ENCODE measurements at places on chromosomes 4 and X.

DNA sequence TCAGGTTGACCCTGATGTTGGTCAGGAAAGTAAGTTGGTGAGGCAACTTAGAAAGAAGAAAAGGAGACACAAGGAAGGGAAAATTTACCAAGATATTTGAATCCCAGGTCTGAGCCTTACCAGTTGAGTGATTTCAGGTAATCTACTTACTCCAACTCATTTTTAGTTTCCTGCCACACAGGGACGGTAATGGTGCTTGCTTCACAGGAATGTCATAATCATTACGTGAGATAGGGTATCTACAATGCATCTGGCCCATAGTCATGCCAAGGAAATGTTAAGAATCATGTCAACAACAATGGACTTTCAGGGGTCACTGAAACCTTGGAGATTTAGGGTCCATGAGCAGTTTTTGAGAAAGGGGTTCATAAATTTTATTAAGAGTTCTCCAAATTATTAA, 195.4 kb upstream of the HHIP start:
- no peak for DNase-seq

- no peak for DNase-seq
Measured at GRCh38 chrX:40773809-40774208, 38.5 kb upstream of the MED14 start.

DNA sequence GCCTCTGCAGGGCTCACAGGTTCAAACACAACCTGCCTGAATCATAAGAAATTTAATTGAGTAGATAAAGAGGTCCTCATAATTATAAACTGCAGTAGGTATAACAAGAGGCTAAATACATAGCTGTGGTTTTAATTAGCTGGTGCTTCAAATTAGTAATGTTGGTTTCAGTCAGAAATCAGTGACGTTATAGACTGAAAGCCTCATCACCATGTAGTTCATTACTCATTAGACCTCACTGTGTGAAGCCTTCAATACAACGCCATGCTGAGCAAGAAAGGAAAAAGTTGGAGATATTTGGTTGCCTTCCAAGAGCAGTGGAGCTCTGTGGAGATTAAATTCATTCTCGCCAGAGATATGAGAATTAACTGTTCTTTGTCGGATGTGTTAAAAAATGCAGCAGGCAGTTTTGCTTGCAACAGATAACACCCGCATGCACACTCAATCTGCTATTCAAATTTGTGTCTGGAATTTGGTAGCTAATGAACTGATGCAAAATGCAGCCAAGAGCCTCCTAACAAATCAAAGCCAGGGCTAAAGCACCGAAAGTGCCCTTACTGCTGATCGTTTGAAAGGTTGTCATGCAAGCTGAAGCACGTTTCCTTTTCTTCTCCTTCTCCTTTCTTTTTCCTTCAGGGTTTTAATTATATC, 148.9 kb downstream of the AFF2 start:
- DNase-seq = no peak

DNA sequence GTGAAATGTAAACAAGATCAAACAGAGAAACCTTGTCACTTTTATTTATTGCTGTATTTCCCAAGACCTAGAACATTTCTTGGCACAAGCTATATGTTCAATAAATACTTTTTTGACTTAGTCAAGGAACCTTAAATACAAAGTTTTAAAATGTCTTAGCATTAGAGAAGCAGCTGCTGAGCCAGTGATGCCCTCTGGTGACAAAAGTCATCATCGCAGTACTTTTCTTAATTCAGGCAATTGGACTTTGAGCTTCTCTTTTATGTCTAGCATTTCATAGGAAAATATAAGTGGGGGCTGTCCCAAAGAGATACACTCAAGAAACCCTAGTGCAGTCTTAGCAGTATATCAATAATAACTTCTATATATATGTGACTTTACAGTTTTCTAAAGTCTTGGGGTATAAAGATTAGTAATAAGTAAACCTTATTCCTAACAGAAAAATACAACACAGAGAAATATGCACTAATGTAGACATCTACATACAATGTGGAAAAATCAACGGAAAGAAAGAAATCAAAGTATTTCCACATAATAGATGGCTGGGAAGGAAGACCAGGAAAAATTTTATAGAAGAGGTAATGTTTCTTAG, 118.4 kb downstream of the DTHD1 start:
- peak; percentile 55 for DNase-seq

DNA sequence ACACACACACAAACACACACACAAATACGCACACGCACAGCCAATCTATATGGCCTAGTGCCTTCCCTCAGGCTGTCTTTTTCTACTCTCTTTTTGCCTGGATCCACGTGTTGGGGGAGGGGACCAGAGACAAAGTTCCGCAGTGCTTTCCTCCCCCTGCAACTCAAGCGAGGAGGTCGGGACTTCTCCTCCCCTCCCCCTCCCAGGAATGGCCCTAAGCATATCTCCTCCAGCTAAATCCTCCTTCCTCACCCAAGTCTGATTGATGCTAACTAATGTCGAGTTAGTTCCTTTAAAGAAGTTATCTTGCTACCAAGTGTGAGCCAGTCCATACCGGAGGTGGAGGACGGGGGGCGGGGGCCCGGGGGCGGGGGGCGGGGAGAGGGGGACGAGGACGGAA, 141.2 kb upstream of the ZIC3 start:
- DNase-seq = no peak

- no peak for DNase-seq
Measured at GRCh38 chr4:13092702-13093101, 391.4 kb downstream of the RAB28 start.

DNA sequence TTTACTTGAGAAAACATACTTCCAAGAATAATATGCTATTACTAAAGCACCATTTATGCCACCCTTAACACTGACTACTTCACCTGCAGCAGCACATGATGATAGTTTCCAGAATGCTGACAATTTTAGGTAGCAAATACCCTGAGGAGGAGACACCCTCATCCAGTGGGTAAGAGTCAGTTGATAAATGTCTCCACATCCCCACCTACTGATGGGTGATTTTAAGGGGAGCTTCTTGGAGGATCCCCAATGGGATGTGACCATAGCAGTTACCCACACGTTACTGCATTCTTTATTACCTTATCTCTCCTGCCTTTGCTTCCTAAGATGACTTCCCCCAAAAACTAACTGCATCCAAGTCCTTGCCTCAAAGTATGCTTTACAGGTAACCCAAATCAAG, 131.2 kb upstream of the SMARCAD1 start:
- DNase-seq = peak; percentile 14

- DNase-seq = no peak
Measured at GRCh38 chr4:183349673-183350072, 27.4 kb upstream of the CLDN24 start.

DNA sequence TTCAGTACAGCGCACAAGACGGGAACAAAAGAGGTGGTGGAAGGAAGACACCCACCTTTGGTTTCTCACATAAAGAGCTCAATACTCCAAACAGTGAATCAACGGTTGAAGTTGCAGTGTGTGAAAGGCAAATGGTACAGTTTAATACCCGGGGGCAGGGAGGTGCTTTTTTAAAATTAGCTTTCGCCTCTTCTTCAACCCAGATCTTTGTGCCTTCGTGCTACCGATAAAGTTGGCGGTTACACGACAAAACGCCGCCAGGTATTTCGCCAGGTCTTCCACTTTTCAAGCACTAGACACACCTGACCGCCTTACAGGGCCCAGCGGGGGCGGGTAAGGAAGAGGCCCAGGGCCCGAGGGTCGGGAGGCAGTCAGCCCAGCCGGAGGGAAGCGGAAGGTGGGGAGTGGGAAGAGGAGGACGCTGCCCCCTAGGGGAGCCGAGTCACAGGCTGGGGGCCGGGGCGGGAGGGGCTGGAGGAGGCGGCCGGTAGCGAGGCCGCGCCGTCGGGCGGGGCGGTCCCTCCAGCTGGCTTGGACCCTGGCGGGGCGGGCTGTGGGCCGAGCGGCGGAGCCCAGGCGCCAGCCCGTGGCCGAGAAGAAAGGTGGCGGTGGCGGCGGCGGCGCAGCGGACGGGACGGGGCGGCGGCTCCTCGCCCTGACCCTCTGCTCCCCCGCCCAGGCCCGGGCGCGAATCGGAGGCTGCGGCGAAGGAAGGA, 16.0 kb downstream of the UTP3 start:
- DNase-seq = peak; percentile 76

- DNase-seq = no peak
Measured at GRCh38 chr4:26218677-26219605, 101.9 kb upstream of the RBPJ start.

DNA sequence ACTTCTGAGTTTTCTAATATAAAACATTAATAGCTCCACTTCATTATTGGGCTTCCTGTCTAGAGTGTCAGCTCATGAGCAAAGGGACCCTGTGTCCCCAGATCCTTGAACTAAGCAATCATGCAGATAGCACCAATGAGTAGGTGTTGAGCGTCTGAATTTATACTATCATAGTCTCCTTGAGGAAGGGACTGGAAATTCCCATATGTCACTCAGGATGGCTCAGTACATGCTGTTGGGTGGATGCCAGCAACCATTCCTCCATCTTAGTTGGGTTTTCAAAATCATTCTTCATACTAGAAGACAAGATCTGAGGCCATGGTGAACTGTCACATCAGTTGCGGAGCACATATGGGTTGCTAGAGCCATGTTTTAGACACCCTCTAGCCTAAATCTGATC, 27.7 kb downstream of the CD99 start:
- no peak for DNase-seq

GRCh38 chrX:48972220-48973164, 848 bp upstream of the KCND1 start:
- peak; percentile 58 for DNase-seq

- DNase-seq = no peak
Measured at GRCh38 chr4:41297832-41298231, 41.1 kb downstream of the UCHL1 start.

DNA sequence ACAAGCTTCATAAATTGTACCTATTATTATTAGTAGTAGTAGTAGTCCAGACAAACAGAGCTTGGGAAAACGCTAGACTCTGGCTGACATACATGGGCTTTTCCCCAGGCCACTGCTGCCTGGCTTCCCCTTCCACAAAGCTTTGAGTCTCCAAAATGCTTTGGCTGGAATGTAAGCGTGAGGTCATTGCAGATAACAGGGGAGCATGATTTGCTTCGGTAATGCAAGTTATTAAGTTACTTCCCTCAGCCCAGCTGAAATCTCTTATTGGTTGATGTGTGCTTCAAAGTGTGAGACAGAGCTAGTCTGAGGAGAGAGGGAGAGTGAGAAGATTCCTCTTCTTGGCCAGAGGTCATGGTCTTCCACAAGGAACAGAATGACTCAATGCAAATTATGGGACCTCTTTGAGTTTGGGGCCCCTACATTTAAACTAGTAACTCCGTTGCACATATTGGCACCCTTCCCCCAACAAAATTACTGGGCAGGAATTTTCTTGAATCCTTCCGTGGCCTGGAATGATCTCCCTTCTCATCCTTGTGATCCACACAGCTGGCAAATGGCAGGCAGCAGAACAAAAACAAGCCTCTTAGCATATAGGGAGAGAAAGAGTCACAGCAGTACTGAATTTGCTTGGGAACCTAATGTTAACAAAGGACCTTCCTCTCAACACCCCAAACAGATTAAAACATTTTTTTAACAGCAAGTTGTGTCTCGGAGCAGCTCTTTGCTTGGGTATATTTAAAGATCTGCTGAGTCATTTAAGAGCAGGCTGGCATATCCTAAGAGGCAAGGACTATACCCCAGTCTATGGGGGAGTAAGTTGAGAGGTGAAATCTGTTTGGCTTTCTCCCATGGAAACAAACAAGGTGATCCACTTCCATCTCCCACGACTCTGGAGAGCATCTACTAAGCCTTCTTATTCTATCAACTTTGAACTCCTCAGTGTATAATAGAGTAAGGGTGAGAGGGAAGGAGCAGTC, 19.9 kb downstream of the AR start:
- DNase-seq = no peak

DNA sequence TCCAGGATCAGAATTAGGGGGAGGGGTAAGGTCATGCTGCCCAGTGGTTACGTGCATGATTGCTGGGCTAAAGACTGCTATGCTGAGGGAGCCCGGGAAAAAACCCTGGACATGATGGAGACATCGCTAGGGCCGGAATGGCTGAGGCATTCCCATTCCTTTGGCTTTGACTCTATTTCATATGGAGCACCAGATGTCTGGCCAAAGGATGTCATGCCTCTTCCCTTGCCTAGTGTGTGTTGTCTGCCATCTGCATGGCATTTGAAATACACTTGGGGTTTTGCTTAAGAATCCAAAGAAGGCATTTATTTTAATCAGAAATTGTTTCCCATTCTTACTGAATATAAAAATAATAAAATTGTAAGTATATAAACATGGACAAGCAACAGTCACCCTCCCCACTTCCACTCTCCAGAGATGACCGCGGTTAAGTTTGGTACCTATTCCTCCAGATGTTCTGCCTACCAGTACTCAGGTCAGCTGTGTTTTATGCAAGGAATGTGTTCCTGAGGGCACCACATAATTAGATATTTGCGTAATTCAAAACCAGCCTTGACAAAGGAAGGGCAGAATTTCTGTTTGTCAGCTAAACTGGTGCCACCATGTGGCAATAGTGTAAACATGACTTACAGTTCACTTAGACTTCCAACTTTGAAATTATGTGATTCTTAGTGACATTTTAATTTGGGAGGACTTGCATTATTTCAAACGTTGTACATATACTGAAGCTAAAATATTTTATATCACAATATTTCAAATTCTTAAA, 105.9 kb downstream of the CT47B1 start:
- DNase-seq = peak; percentile 61

GRCh38 chr4:188707036-188707435, 567.8 kb downstream of the TRIML1 start:
- DNase-seq = no peak

DNA sequence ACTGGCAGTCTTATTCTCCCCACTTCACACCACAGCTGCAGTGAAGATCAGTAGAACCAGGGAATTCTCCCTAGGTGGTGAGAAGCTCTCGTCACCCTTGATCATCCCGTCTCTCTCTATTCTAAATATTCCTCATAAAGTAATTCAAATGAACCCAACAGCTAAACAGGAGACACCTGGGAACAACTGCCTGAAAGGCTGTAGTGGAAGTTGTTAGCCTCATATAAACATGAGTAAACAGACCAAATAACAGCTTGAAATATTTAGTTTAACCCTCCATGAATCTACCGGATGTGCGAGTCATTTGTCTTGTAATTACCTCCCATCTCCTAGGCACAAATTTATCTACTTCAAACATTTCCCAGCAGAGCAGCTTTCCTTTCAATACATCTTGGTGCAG, 30.4 kb upstream of the APELA start:
- DNase-seq = no peak

Data from NAMALWA (cell line).